ENCODE measurements at places on chromosomes 1 and 21. TPM values are rescaled to one million over a fixed set of nuclear protein-coding genes. Genes with fewer than 3 reads are reported as not detected.

Gene LAPTM5
- 281 TPM for total RNA-seq

Gene APCS
- not detected for total RNA-seq

Gene KRTAP7-1
- not detected for total RNA-seq

DNA sequence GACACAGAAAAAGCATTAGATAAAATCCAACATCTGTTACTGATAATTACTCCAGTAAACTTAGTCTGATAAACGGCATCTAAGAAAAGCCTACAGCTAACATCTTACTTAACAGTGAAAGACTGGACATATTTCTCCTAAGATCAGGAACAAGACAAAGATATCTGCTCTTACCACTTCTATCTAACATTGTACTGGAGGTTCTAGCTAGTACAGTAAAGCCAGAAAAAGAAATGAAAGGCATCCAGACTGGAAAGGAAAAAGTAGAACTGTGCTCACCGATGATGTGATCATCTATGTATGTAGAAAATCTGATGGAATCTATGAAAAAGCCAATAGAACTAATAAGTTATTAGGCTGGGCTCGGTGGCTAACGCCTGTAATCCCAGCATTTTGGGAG, 21.7 kb downstream of the NEXN start:
- DNase-seq = no peak

DNA sequence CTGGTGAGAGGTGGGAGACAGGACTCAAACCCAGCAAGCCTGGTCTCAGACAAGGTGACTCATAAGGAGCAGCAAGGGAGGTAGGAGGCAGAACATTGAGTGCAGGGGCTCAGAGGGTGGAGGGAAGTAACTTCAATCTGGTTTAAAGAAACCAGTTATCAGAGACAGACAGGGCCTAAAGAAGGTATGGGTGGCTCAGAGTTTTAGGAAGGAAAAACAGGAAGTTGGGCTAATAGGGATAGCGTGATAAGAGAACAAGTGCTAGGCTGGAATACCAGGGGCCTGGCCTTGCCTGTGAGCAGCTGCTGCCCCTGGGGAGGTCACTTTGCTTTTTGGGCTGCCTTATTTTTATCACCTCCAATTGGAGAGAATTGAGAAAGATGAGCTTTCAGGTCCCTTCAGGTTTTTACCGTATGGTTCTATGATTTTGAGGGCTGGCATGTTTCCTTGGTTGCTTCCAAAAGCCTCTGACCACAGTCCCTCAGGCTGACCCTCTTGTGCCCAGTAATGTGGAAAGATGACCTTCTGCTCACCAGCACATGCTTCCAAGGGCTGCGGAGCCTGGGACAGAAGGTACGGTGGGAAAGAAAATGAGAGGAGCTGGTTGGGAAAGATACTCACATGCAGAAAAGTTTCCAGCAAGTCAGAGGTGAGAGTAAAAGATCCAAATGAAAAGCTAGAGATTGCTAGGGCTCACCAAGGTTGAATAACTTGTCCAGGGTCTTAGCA, 77.0 kb downstream of the DDR2 start:
- DNase-seq = no peak

GRCh38 chr1:57131257-57131656, 165.4 kb upstream of the C8B start:
- no peak for DNase-seq

- DNase-seq = no peak
Measured at GRCh38 chr1:182291584-182292192, 99.9 kb downstream of the GLUL start.

DNA sequence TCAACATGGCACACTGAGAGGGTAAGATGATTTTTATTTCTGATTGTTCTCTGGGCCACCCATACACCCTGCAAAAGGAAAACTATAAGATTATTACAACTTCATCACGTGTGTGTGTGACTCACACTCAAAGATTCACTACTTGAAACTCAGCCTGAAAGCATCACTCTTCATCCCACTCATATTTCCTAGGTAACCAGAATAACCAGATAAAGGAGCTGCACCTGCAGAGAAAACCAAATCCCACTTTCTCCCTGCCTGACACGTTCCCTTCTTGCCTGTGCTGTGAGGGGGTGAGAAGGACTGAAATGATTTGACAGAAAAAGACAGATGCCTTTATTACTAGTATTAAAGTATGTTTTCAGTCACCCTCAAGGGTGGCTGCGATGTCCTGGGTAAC, 131.6 kb downstream of the TGFBR3 start:
- DNase-seq = peak; percentile 57

DNA sequence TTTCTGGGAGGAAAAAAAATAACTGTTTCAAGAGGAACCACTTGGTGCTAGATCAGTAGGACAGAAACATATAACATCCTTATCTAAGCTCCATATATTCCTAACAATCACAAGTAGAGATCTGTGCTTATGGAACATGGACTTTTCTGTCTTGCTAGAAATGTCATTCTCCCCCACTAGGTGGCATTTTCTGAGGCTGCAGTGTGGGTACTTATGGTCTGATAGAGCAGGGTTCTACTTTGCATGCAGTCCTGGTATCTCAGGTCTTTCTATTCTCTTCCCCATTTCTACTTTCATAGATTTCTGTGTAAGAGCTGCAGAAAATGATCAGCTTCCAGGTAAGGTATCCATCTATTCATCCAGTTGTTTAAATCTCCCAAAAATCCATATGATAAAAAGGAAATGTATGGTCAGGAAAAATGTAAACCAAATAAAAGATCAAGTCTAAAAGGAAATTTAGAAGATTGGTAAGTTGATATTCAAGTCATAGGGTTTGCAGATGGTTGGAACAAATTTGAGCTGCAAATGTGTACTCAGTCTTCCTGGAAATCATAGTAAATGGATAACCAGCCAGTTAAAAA, 1.5 kb downstream of the ZNF684 start:
- DNase-seq = peak; percentile 35

- DNase-seq = no peak
Measured at GRCh38 chr21:26909972-26910371, 56.9 kb downstream of the ADAMTS5 start.

- DNase-seq = no peak
Measured at GRCh38 chr1:65512967-65513780, 92.7 kb downstream of the LEPR start.

DNA sequence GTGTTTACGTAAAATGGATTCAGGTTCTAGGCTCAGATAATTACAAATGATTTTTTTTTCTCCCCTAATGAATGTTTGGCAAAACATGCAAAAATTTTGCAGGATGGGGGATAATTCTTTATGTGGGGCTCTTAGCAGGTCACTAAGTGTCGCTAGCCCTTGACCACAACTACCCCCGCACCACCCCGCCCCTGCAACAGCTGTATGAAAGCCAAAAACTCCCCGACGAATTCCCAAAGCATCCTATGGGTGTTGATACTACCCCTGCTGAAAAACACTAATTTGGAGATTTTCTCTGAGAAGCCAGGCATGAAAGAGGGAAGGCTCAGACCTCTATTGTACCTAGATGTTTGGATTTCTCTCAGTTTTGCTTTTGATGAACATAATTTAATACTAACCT, 243.0 kb downstream of the TRABD2B start:
- no peak for DNase-seq

GRCh38 chr1:204377800-204378668, 18.3 kb upstream of the PLEKHA6 start:
- peak; percentile 59 for DNase-seq

- DNase-seq = no peak
Measured at GRCh38 chr1:199920635-199921034, 106.9 kb upstream of the NR5A2 start.

GRCh38 chr1:15833069-15833679, 14.3 kb upstream of the SPEN start:
- peak; percentile 53 for DNase-seq

DNA sequence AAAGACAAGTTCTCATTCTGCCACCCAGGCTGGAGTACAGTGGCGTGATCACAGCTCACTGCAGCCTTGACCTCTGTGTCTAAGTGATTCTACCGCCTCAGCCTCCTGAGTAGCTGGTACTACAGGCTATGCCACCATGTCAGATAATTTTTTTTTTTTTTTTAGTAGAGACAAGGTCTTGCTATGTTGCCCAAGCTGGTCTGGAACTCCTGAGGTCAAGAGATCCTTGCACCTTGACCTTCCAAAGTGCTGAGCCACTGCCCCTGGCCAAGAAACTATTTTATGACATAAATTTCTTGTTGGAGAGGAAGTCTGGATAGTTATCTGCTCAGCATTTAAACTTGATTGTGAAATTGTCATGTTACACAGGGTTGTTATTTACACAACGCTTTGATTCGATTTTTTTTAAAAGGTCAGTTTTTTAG, 2.1 kb downstream of the SCCPDH start:
- no peak for DNase-seq

Measured in activated T-cell treated with anti-CD3 and anti-CD28 coated beads, Interleukin-2, amount 50 U/mL, for 72 hours (primary cell).